ENCODE measurements at places on chromosomes 2 and 18.
A peak's percentile ranks its signal among the peaks of the same experiment; 100 is the strongest.

DNA sequence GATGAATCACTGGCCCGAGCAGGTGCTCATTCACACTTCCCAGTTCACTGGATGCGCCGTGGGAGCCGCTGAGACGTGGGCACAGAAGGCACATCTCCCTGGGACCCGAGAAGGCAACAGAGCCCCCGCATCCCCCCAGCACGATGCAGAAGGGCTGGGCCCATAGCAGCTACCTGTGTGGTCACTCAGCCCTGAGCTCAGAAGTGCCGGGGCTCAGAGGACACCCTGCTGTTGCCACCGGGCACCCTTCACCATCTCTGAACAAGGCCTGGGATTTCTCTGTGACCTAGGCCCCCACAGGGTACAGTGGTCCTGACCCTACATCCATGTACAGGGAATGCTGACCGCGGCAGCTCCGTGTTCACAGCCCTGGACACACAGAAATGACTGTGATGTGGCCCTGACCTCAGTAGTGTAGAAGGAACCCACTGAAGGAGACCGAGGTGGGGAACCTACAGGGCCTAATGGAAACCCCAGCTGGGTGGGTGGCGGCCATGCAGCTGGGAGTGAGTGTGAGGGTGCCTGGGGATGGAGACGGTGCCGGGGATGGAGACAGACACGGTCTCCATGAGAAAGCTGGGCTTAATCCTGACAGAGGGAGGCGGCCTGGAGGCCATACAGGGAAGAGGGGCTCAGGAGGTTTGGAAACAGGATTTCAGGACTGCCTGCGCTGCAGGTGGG is 111.9 kb upstream of the OTOS start:
- no peak for DNase-seq

GRCh38 chr2:144152817-144153271 is 367.1 kb downstream of the ZEB2 start:
- no peak for DNase-seq

- no peak for DNase-seq
Observed at GRCh38 chr18:35478520-35479435, 19.0 kb downstream of the INO80C start.

- no peak for DNase-seq
Observed at GRCh38 chr2:145043399-145043834, 523.5 kb upstream of the ZEB2 start.

- DNase-seq: no peak
Observed at GRCh38 chr2:1132328-1132969, 181.8 kb downstream of the SNTG2 start.

- no peak for DNase-seq
Observed at GRCh38 chr2:7704296-7704865, 787.2 kb downstream of the RNF144A start.

DNA sequence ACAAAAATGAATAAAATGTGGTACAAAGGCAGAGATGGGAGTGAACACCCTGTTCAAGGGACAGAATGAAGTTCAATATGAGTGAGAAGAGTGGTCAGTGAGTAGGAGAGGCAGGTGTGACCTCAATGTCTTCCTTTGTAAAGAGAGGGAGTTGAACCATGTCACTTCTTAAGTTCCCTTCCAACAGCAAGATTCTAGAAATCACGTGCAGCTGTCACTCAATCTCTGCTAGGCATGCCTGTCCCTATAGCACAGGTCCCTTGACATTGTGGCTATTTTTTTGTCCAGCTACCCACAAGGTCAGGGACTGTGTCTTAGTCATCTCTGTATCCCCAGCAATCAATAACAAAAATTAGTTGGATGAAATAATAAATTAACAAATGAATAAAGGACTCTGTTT is 66.9 kb downstream of the VSNL1 start:
- no peak for DNase-seq

GRCh38 chr2:54454548-54455130 is 1.5 kb upstream of the SPTBN1 start:
- DNase-seq: no peak

GRCh38 chr2:151106805-151107506 is 154.7 kb downstream of the RBM43 start:
- DNase-seq: no peak

- DNase-seq: no peak
Observed at GRCh38 chr2:205815673-205816072, 133.4 kb downstream of the NRP2 start.

GRCh38 chr2:85994897-85995647 is 106.3 kb upstream of the ST3GAL5 start:
- no peak for DNase-seq

- DNase-seq: peak; percentile 89
Observed at GRCh38 chr2:19574778-19575260, 216.4 kb upstream of the OSR1 start.

- DNase-seq: no peak
Observed at GRCh38 chr2:6627316-6627715, 238.4 kb downstream of the CMPK2 start.

GRCh38 chr2:8162552-8162951 is 519.3 kb upstream of the ID2 start:
- no peak for DNase-seq
